ENCODE measurements at places on chromosomes 7 and 10.

DNA sequence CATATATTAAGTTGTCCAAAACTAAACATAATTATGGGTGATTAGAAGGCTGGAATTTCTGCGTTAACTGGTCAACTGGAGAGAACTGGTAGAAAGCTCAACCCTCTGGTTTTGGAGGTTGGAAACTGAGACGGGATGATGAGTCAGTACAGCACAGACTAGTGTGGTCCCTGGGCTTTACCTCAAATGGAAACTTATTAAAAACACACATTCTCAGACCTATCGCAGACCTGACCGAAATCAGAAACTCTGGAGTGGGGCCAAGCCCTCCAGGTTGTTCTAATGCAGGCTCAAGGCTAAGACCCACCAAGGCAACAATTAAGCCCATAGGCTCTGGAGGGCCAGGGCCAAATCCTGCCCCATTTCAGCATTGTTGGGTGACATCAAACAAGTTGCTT is 136.9 kb downstream of the KCNMA1 start:
- no peak for DNase-seq

- DNase-seq = no peak
These were observed 72.4 kb upstream of the EBF3 start for GRCh38 chr10:130036296-130037065.

- no peak for DNase-seq
These were observed 109.3 kb downstream of the DKK1 start for GRCh38 chr10:52423369-52423768.

- no peak for DNase-seq
These were observed 22.7 kb upstream of the AGFG2 start for GRCh38 chr7:100516135-100516812.

GRCh38 chr10:51405580-51406351 is 293.6 kb downstream of the CSTF2T start:
- no peak for DNase-seq

DNA sequence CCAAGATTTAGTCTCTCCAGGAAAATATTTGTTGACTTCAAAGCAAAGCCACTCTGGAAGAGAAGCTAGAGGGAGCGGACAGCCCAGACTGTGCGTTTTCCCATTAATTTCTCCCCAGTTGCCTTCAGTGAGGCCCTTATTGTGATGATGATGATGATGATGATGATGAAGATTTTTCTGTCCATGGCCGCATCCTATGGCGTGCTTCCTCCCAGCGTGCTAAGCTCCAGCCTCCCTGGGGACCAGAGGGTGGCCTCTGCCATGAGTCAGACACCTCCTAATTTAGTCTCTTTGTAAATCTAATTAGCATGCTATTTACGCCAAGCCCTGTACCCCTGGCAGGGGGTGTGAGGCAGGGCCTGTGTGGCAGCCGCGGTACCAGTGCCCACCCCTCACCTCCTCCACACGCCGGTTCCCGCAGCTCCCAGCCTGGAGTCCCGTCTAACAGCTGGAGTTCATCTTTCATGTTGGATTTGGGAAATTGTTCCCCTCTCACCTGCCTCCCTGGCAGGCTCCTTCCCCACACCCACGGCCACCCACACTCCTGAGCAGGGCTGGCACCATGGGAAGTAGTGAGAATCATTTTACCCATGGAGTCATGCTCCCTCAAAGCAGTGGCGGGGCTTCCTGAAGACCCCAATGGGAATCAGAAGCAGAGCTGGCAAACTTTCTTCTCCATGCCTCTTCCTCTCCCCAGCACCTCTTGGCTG is 92.2 kb downstream of the C10orf105 start:
- DNase-seq = no peak

DNA sequence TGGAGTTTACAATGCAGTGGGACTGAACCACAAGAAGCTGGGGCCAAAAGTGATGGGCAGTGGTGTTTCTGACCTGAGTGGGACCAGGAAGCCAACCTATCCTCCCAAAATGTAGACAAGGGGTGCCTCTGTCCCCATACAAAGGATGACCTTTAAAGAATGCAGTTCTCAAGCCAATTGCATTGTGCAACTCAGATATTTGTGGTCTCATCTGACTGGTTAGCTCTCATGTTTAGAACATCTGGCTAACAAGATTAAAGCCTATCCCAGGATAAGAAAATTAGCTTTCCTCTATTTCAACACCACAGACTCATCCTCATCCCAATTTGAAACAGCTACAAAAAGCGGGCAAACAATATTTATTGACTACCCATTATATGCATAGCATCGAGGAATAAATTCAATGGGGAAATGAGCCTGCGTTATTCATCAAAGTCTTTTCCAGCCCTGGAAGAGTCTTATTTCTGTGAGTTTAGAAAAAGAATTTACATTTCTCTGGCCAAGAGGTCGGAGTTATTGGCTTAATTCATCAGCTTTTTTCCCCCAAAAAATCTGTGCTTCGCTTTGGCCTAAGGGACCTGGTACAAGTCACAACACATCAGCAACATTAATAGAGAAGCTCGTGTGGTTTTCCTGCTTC is 26.7 kb downstream of the ELMO1 start:
- DNase-seq = no peak
